ENCODE measurements at places on chromosomes 5 and 9.

DNA sequence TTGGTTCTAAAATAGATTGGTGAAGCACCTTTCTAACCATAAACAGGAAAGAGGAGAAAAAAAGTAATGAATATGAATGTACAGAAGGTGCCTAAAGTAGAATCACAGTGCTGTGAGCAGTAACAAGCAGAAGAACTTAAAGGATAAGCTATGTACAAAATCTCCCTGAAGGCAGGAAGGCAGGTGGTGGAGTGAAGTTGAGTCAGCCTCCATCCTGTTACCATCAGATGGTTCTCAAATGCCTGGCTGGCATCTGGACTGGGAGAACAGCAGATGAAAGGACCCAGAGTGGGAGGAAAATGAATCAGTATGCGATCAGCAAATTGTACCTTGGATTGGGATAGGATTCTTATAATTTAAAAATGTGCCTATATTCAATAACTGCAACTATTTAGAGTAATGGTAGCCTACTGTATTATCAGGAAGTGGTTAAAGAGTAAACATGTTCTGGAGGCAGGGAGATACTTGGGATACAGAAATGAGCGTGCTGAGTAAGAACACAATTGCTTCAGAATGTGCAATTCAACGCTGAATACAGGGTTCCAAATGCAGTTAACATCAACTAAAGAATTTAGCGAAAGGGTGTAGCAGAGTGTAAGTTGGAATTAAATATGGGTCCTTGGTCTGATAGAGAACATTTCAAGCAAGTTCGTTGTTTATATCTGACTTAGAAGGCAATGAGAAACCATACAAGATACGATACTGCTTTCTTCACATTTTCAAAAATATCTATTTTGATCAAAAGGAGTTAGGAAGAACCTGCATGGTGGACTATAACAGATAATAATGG, 21.1 kb upstream of the FER start:
- no peak for DNase-seq

GRCh38 chr9:99878651-99879050, 27.8 kb upstream of the STX17 start:
- DNase-seq: no peak

GRCh38 chr9:113715086-113715485, 161.0 kb upstream of the ZNF618 start:
- DNase-seq: no peak

- no peak for DNase-seq
Observed at GRCh38 chr5:72834924-72835323, 18.5 kb downstream of the TNPO1 start.

GRCh38 chr5:28066856-28067255, 1028.5 kb upstream of the CDH9 start:
- DNase-seq: no peak

- no peak for DNase-seq
Observed at GRCh38 chr9:137804908-137805630, 72.5 kb upstream of the CACNA1B start.

DNA sequence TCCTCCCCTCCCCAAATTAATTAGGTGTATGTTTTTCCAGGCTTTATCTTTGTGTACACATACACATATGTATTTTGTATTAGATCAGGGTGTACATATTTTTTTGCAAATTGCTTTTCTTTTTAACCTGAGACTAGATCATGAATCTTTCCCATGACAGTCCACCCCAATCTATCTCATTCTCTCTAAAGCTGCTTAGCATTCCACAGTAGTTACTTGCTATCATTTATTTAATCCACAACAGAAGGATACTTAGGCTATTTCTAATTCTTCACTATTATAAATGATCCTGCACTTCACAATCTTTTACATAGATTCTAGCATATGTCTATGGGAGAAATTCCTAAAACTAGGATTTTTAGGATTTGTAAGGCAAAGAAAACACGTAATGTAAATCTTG, 43.9 kb downstream of the SH3RF2 start:
- DNase-seq: no peak

GRCh38 chr5:40383749-40384651, 295.7 kb upstream of the PTGER4 start:
- no peak for DNase-seq

- DNase-seq: no peak
Observed at GRCh38 chr5:171762903-171763302, 22.7 kb upstream of the SMIM23 start.

- no peak for DNase-seq
Observed at GRCh38 chr5:103910011-103910410, 347.4 kb upstream of the NUDT12 start.

DNA sequence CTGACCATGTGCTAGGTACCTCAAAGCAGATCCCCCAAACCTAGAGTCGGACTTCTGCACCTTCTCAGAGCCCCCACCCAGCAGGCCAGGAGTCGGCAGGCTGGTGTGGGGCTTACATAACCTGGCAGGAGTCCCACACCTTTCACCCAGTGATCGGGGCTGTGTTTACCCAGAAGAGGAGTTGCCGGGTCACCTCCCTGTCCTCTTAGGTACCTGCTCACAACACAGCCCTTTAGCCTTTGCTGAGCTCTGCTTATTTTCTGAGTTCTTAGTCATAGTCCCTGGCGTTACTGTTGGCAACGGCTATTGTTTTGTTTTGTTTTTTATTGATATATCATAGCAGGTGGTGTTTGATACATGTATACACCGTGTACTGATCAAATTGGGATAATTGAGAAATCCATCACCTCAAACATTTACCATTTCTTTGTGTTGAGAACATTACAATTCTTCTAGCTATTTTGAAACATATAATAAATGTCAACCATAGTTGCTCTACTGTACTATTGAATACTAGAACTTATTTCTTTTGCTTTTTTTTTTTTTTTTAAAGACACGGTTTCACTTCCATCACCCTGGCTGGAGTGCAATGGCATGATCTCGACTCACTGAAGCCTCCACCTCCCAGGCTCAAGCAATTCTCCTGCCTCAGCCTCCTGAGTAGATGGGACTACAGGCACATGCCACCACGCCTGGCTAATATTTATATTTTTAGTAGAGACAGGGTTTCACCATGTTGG, 10.4 kb upstream of the EEIG1 start:
- peak; percentile 39 for DNase-seq

- no peak for DNase-seq
Observed at GRCh38 chr9:79946712-79947111, 374.9 kb downstream of the TLE4 start.

DNA sequence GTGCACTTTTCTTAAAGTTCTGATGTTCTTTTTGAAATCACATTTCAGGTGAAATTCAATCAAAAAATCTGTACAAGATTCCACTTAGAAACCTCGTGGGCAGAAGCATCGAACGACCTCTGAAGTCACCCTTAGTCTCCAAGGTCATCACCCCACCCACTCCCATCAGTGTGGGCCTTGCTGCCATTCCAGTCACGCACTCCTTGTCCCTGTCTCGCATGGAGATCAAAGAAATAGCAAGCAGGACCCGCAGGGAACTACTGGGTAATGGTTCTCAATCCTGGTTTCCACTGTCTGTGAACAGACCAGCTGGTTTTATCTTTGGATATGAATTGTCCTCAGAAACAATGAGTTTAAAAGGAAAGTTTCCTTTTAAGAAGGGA, 8.1 kb upstream of the SLC2A8 start:
- DNase-seq: no peak

GRCh38 chr5:95620870-95621838, 1.3 kb downstream of the GPR150 start:
- peak; percentile 29 for DNase-seq

GRCh38 chr5:125199968-125200865, 453.8 kb upstream of the ZNF608 start:
- peak; percentile 30 for DNase-seq

- DNase-seq: peak; percentile 27
Observed at GRCh38 chr9:19922476-19923118, 133.8 kb upstream of the SLC24A2 start.

GRCh38 chr9:37446401-37446800, 18.8 kb downstream of the ZBTB5 start:
- no peak for DNase-seq

- no peak for DNase-seq
Observed at GRCh38 chr5:142537938-142538337, 148.0 kb downstream of the FGF1 start.

DNA sequence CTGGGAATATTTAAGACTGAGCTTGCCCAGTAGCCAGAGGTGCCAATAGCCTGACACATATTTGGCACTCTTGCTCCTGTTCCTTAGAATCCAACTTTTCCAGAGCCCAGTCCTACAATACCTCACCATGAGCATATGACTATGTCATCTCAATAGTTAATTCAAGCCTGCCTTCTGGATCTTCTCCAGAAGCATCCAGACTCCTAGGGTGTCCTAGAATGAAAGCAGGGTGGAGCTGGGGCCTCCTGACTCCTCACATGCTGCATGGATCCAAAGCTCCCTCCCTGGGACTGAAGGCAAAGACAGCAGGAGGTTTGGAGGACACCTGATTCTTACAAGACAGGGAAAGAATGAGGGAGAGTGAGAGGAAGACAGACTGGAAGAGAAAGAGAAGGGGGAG, 37.9 kb downstream of the SH3TC2 start:
- DNase-seq: no peak

DNA sequence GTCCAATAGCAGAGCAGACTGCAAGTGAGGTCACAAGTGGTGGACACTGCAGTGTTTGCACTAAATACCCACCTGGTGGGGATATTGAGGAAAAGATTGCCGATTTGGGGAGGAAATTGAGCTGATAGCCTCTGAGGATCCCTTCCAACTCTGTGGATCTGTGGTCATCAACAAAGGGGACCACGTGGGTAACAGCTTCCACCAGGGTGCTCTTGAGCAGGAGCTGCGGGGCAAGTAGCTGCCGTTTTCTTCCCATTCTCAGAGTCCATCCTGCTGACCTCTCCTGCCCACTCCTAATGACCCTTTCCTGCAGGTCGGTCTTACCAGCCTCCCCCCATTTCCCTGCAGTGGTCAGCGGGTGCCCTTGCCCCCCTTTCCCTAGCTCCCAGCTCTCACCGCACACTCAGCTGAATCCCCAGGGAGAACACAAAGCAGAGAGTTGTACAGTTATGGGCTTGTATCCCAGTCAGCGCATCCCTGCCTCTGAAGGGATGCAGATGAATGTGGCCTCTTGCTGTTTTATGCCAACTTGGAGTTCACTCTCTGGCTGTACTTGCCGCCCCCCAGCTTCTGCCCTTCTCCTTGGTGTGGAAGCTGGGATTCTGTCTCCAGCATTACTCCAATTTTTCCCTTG, 18.0 kb downstream of the DAPK1 start:
- no peak for DNase-seq

GRCh38 chr9:115042781-115043509, 75.0 kb downstream of the TNC start:
- no peak for DNase-seq

- DNase-seq: no peak
Observed at GRCh38 chr9:108534741-108535140, 321.0 kb downstream of the ACTL7B start.

DNA sequence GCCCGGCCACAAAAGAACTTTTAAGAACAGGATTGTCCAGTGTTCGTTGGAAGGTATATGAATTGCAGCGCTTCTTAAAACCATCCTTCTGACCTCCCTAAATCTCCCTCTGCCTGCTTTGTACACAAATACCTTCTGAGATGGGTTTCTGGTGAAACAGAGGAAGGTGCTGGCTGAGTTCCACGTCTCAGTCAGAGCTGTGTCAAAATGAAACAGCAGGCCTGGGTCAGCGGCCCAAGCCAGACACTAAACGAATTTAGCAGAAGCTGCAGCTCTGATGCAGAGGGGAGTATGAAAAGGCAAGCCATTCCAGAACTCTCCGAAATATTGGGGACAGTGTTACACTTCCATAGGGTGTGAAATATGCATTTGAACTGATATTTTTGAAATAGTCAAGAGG, 37.8 kb upstream of the CRB2 start:
- DNase-seq: no peak

GRCh38 chr5:33781286-33781685, 110.5 kb downstream of the ADAMTS12 start:
- DNase-seq: no peak

GRCh38 chr9:32378993-32379729, 5.3 kb upstream of the ACO1 start:
- DNase-seq: peak; percentile 71

- DNase-seq: no peak
Observed at GRCh38 chr5:59600153-59600552, 293.4 kb downstream of the PDE4D start.

DNA sequence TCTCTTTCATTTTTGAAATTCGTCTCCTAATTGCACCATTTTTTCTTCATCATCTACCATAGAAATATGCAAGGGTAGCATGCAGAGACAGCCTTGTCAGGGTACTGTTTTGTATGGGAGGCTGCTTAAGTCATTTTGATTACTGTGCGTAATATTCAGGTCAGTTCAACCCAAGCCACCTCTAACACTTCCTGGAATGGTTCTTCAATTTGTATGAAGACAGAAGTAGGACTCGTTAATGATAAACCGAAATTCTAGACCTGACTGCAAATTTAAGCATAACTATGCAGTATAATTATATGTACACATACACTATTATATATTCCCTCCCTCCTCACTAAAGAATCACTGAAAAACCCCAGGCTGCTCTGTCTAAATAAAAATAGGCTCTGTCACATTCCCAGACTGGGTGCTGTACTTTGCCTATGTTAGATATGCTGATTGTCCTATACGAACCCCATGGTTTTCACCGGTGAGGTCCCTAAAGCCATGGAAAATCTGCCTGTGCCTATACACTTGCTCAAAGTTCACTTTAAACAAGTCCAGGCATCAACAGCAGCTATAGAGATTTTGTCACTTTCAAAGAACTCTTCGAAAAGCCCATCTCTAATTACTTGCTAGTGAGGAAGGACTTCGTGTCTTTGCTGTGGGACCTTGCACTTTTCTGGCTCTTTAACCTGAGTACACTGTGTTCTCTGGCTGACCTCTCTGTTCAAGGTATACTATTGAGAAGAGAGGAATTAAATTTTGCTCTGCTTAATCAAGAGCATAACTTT, 352.1 kb upstream of the CD180 start:
- DNase-seq: no peak

DNA sequence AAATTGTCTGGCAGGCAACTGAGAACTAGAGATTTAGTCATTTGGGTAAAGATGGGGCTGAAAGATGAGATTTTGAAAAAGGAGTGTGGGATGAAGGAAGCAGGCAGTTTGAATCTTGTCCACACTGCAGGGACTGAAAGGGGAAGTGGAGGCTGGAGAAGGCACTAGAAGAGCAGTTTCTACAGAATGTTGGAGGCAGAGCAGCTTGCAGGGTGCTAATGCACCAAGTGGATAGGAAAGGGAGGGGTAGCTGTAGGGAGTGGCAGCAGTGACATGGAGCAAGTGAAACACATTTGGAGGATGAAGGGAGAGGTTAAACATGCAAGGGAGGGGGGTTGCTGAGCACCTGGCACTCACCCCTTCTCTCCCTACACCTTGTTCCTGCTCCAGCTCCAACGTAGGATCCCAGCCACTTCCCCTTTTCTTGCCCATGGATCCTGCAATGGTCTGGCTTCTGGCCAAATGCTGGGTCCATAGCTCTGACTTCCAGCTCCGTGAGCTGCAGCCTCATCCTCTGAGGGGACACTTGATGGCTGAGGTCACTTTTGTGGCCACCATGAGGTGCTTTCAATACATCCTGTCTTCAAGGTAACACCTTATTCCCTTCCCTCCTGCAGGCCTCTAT, 30.0 kb upstream of the FGD3 start:
- DNase-seq: no peak

GRCh38 chr9:74948937-74949336, 3.8 kb downstream of the C9orf40 start:
- no peak for DNase-seq
